ENCODE measurements at places on chromosomes 6 and 20.
A peak's percentile ranks its signal among the peaks of the same experiment; 100 is the strongest.

DNA sequence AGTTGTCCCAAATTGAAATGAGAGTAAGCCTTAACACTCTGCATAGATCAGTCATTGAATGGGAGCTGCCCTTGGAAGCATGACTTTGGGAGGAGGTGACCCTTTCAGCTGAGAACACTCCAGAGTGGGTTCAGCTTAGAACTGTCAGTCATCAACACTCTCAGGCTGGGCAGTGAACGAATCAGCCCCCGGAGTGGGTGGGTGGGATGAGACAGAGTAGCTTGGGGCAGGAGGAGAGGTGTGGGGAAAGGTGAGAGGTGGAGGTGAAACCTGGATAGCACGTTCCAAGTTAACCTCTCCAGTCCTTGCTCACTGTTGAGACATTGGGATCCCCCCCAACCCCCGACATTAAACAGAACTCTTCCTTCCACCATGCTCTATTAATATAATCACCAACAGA is 55.3 kb upstream of the TPD52L1 start:
- DNase-seq: no peak

DNA sequence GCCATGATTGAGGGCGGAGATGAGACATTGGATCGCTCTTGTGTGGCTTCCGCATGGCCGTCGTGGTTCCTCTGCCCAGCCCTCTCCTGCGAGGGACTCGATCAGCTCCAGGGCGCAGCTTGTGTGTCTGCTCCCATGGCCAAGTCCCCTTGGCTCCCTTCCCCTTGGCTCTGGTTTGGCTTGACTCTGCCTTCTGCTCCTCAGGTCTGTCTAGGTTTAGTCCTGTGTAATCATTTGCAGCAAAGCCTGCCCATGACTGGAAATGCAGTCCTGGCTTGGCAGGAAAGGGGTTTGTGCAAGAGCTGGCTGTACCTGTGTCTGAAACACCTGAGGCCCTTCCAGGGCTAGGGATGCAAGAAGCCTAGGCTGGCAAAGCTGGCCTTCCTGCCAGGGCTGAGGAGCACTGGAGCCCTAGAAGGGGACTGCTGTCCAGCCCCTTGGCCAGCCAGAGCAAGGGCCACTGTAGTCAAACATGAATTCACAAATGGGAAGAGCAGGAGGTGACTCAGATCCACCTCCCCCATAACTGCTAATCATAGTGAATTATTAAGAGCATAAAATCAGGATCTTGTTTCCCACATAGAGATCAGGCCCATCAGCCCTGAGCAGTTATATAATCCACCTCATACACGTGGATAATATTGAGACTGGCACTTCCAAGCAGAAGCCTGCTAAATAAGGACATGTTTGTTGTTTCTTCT is 196.8 kb downstream of the FARS2 start:
- DNase-seq: no peak

GRCh38 chr6:134172706-134173365 is 120.4 kb upstream of the SLC2A12 start:
- peak; percentile 8 for DNase-seq

- DNase-seq: no peak
Observed at GRCh38 chr20:52469128-52469527, 277.5 kb upstream of the ZFP64 start.

- no peak for DNase-seq
Observed at GRCh38 chr6:70709826-70710225, 42.1 kb downstream of the SMAP1 start.

- no peak for DNase-seq
Observed at GRCh38 chr6:80197474-80197873, 91.0 kb downstream of the BCKDHB start.

DNA sequence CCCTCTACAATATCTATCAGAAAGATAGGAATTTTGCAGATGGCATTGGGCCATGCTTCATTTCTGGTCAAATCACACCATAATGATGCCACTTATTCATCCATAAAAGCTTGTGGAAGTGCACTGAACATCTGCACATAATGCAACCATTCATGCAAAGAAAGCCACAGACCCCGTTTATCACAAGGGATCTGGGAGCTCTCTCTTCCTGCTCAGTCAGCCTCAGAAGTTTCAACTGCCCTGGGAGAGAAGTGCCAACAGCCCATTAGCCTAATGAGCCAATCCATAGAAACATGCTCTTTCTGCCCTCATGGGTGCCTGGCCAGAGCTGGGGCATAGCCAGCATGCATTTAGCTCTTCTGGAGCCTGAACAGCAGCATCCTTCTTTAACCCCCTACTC is 85.8 kb downstream of the SLC35F1 start:
- no peak for DNase-seq

- peak; percentile 83 for DNase-seq
Observed at GRCh38 chr6:117449549-117450439, 24.1 kb upstream of the ROS1 start.

- DNase-seq: no peak
Observed at GRCh38 chr6:129759796-129760605, 50.0 kb upstream of the ARHGAP18 start.

- no peak for DNase-seq
Observed at GRCh38 chr6:154450498-154450897, 60.0 kb downstream of the CNKSR3 start.

GRCh38 chr6:137697267-137697938 is 169.7 kb upstream of the TNFAIP3 start:
- no peak for DNase-seq

- no peak for DNase-seq
Observed at GRCh38 chr6:156559162-156559690, 218.0 kb upstream of the ARID1B start.

- DNase-seq: no peak
Observed at GRCh38 chr20:11993886-11994461, 76.3 kb downstream of the BTBD3 start.

- no peak for DNase-seq
Observed at GRCh38 chr20:49868964-49869363, 46.4 kb downstream of the SPATA2 start.

DNA sequence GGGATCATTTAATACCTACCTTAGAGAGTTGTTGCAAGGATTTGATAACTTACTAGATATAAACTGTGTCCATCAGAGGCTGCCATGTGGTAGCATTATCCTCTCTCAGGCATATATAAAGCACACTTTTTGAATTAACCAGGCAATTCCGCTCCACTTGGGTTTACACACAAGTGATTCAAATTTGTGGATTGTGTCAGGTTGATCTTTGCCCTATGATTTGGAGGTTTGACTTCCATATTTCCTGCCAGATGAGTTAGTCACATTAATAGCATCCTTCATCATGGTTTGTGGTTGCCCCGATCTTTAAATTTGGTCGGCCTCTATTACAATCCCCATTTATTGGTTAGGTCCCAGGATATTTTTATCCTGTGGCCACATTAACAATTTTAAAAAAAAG is 44.8 kb upstream of the CTAGE9 start:
- no peak for DNase-seq

- peak; percentile 76 for DNase-seq
Observed at GRCh38 chr6:20211941-20212391, 303 bp downstream of the MBOAT1 start.

- DNase-seq: no peak
Observed at GRCh38 chr20:48329676-48330664, 497.8 kb downstream of the PREX1 start.

- peak; percentile 83 for DNase-seq
Observed at GRCh38 chr6:158972241-158973233, 27.5 kb downstream of the RSPH3 start.

GRCh38 chr6:110597761-110598160 is 121.3 kb upstream of the SLC22A16 start:
- DNase-seq: no peak

DNA sequence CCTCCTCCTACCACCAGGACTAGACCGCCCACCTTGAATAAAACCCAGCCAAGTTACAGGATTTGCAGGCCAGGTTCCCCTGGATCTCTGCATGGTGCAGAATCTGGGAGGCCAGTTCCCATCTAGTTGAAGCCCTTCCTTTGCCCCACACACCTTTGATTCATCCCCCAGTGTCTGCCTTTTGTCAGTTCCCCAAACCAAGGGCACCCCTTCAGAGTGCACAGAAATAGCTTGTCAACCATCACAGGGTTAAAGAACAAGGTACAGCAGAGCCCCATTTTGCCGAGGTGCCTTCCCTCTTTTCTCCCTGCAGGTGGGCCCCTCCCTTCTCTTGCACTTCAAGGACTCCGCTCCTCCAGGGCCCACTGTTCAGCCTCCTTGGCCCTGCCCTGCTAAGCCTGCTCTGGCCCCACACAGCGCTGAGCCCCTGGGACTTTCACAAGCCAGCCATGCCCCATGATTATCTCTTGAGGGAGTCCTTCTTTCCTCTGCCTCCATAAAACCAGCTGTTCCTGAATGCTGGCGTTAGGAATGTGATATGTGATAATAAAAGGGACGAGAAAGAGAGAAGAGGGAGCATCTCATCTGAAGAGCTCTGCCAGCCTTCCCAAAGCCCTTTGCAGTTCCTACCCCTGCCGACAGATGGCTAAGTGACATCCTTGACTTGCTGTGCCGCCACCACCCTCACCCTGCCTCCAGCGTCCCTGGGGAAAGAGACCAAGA is 280.3 kb downstream of the CDC5L start:
- DNase-seq: peak; percentile 36

- DNase-seq: no peak
Observed at GRCh38 chr6:169880516-169880915, 129.1 kb downstream of the ERMARD start.

DNA sequence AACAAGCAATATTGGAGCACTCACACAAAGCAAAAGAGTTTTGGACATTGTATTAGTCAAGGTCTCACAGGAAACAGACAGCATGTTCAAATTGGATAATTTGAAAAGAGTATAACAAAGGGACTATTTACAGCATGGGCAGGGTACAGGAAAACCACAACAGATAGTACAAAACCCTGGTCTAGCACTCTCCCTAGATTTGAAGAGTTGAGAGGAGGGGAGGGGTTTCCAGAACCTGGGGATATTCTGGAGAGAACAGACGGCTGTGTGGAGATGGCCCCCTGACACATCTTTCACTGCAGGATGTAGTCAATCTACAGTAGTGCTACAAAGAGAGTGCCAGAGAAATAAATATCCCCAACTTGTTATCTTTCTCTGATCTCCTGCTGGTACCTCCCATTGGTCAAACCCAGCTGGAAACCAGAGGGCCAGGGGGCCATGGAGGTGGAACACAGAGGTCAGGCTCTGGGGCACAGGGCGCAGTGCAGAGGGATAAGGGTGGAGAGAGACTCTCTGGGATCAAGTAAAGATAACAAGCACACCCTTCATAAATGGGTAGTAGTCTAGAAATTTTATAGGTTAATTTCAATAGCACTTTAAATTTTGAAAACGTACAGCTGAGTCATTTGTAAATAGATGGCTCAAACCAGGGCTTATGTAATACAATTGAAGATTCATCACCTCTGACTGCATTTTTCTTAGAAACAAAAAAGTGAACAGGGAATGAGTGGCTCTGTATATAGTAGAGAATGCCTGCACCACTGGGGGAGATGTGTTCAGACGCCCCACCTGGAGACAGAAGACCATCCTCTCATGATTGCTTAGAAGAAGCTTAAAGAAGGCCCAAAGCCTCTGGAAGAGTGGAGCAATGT is 25.7 kb downstream of the RCAN2 start:
- DNase-seq: no peak

Data from common myeloid progenitor, CD34-positive (primary cell).